Nephron progenitor cell (in vitro differentiated cells): ENCODE measurements at places on chromosomes 5 and 9.

- DNase-seq = no peak
These were observed 19.2 kb downstream of the KCTD16 start for GRCh38 chr5:144189800-144190429.

- no peak for DNase-seq
These were observed 153.3 kb upstream of the KCNN2 start for GRCh38 chr5:114208588-114208987.

DNA sequence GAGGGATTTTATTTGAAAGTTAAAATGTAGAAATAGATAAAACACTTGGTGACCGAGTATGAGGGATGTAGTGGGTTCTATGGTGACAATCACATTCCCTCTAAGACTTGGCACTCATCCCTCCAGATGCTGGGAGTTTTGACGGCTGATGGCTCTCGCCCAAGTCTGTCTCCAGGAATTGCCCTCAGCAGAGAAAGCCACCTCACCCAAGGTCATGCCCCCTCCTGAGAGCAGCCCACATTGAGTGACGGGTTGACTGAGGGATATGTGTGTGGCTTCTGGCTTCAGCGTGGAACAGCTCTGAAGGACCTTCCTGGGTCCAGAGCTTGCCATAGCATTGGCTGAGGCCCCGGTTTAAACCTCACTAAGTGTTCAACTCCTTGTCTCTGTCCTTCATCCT, 19.4 kb downstream of the CAVIN4 start:
- no peak for DNase-seq

DNA sequence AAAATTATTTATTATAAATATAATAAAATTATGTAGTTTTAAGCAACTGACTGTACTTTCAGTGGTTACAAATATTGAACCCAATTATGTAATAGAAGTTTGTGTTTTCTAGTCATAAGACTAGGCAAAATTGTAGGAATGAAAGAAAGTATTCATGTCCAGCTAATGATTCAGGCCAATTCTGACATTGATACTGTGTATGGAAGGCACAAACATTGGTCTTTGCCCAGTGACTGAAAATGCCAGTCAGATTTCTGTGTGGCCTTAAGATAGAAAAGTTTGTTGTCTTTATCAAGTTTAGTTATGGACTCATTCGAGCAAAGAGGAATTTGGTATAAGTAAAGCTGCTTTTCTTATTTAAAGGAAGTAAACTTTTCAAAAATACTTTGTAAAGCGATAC, 60.3 kb downstream of the SLC12A2 start:
- no peak for DNase-seq

DNA sequence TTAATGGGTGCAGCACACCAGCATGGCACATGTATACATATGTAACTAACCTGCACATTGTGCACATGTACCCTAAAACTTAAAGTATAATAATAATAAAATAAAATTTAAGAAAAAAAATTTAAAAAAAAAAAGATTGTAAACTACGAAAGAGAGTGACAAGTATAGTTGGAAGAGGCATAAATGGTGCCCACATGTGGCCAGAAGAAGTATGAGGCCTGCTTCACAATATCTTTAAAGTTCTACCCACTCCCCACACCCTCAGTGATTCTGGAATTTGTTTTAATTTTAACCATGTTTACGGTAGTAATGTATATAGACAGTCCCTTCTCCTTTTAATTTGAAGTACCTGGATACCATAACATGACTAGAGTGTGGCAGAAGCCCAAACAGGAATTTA, 172.7 kb downstream of the CHSY3 start:
- DNase-seq = no peak

GRCh38 chr9:12723409-12724028, 30.3 kb downstream of the TYRP1 start:
- DNase-seq = no peak

- DNase-seq = no peak
These were observed 339.9 kb downstream of the ACTL7B start for GRCh38 chr9:108515856-108516255.

DNA sequence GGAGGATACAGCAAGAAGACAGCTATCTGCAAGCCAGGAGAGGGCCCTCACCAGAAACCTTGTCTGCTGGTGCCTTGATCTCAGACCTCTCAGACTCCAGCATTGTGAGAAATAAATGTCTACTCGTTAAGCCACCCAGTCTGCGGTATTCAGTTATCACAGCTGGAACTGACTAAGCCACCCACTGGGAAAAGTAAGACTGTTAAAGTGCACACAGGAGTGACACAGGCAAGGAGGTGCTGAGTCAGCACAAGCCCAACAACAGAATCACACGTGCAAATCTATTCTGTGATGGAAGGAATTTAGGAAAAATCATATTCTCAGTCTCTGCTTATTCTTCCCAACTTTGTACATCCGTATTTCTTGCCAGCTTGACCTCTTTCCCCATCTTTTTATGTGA, 200.0 kb downstream of the NR2F1-AS1 start:
- no peak for DNase-seq

- no peak for DNase-seq
These were observed 3.6 kb downstream of the RFK start for GRCh38 chr9:76390656-76391055.

GRCh38 chr5:174120401-174121005, 75.0 kb downstream of the NSG2 start:
- no peak for DNase-seq

DNA sequence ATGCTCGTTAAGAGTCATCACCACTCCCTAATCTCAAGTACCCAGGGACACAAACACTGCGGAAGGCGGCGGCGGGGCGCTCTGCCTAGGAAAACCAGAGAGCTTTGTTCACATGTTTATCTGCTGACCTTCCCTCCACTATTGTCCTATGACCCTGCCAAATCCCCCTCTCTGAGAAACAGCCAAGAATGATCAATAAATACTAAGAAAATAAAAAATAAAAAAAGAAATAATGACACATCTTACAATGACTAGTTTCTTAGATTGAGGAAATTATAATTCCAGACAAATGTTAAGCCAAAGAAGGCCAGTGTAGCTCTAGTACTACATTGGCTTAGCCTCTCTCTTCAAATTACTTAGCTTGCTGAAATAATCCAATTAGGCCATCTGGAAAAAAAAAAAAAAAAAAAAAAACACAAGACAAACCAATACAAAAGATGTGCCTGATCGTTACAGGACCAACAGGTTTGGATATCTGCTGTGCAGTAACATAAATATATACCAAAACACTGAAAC, 58.0 kb downstream of the ANXA2R start:
- no peak for DNase-seq

DNA sequence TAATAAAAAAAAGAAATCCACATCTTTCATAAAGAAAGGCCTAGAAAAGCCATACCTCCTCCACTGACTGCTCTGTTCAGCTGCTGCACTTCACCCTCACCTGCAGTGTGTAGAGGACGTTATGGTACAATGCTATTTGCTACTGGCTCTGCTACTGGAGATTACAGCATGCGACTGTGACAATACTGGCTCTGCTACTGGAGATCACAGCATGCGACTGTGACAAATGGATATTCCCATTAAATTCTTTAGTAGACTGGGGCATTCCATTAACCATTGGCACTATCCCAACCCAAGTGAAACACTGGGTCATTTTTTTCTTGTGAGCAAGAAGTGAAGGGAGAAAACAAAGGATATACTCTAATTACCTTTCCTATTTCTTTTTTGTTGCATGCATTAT, 1063.5 kb upstream of the DMAC1 start:
- DNase-seq = no peak

DNA sequence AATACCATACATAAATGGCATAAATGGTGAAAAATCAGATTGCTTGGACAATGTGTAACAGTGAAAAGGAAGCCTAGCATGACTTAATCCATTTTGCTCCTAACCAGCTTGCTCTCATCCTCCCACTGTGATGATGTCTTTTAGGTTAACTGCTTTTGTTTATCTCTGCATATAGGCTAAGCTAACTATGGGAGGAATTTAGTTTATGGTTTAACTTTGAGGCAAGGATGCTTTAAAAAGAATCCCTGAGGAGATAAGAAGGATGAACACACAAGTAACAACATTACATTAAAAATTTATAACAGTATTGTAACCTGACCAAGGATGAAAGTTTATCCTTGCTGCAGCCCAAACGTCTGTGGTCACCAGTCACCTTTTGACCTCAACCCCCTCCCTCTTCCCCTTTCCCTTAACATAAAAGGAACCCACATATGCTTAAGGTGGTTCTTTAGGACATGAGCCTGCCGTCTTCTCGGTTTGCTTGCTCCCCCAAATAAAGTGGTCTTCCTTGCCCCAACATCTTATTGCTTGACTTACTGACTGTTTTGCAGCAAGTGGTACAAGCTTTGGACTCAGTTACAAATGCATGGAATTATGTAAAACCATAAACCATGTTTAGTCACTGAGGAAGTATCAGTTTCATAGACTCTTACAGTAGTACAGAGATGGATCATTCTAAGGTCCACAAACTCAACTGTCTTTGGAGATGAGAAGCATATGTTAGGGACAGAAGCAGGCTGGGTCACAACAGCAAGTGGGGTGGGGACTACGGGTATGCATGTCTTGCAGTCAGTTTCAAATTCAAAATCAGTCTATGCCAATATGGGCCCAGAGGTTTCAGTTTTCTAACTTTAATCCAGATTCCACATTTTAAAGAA, 31.3 kb downstream of the AGXT2 start:
- no peak for DNase-seq

GRCh38 chr5:156356238-156356637, 29.3 kb downstream of the SGCD start:
- no peak for DNase-seq

GRCh38 chr5:169413416-169413815, 112.5 kb upstream of the SLIT3 start:
- no peak for DNase-seq

- DNase-seq = no peak
These were observed 3.6 kb downstream of the PSMD5 start for GRCh38 chr9:120839146-120839545.

- no peak for DNase-seq
These were observed 42.2 kb upstream of the ADAMTS2 start for GRCh38 chr5:179387151-179388110.

DNA sequence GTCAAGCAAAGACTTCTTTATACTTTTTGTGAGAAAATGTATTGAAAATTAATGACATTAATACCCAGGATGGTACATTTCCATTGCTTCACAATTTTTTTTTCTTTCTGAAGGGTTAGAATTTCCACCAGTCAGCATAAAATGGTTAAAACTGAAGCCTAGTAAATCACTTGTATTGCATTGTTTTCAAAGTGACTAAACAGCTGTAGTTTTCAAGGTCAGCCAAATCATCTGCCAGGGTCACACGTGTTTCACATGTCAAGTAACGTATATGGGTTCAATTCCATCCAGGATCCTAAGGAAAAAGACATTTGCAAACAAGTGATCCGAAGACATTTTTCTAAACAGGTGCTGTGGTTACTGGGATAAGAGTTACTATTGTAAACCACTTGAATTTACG, 574.2 kb downstream of the RAB3C start:
- no peak for DNase-seq

GRCh38 chr9:128159522-128159783, 612 bp upstream of the BBLN start:
- no peak for DNase-seq

DNA sequence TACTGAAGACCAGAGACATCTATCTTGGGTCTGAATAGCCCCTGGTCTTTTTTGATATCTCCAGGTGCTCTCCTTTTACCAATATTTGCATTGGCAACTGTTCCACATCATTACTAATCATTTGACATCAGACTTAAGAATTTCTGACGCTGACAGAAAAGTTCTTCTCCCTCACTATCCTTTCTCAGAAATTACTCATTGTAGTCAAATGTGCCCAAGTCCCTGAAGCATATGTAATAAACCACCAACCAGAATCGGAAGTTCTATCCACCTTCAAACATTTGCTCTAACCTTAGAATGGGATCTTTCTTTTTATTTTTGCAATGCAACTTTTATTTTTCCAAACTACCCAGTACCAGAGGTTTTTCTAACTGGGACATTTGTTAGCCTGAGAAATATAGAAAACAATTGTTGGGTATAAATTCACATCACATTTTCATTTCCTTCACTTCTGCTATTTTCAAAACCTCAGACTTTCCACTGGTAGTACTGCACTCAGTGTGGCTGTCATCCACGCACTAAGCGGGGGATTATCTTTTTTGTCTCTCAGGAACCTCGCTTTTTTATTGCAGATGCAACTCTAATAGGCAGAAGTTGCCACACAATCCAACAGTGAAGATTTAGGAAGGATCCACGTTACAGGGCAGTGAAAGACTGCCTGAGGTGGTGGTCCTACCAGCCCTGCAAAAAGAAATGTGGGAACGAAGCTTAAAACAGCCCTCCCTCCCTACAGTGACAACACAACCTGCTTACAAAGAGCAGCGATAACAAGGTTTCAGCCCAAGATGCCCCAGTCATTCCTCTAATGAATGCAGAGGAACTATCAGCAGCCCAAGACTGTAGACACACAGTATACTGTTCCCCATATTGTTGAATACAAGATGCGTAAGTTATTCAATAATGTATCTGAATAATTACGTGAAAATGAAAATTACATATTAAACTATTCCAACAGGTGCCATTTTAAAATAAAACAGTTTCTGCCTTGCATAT, 201.2 kb downstream of the EBF1 start:
- no peak for DNase-seq

DNA sequence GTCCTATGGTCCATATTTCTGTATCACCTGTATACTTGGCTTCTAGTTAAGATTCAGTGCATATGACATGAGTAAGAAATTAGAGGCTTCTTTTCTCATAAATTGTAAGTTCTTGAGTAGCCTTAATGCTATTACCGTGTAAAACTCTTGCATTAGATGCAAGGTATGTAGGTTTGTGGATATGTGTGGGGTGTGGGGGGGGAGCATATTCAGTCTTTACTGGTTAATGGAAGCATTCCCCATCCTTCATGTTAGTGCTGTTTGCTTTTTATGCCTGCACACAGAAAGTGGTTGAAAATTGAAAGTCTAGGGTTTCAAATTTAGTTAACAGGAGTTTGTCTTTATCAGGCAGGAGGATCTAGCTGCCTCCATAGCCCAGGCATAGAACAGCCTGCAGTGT, 16.1 kb downstream of the RAI14 start:
- no peak for DNase-seq

- no peak for DNase-seq
These were observed 21.9 kb downstream of the STXBP1 start for GRCh38 chr9:127634021-127634420.

DNA sequence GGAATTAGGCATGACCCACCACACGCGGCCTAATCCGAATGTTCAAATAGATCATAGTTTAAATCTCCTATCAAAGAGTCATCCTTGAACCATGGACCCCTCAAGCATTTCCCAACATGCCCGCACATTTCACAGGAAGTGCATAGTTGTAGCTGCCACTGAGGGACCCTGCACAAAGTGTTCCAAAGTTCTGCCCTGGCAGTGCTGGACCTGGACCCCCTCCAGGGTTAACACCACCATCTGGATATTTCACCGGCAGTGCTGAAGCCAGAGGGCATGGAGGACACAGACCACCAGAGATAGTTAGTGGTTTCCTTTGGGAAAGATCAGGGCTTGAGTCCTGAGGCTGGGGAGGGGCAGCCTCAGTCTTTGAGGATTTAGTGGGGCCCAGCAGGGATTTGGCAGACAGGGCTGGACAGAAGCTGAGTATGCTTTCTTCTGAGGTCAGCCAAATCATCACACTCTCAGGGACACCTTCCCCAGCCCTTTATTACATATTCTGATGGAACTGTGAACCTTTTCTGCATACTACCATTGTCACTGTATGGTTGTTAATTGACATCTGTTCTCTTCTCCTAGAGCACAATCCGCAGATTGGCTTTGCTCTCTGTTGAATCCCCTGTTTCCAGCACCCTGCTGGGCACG, 143.6 kb upstream of the EFNA5 start:
- DNase-seq = no peak
